Inflammatory macrophage treated with lipopolysaccharide for 4 hours (primary cell): ENCODE measurements at places on chromosomes 1 and 21.

GRCh38 chr1:222653178-222653827 is 35.4 kb downstream of the MIA3 start:
- DNase-seq, result no peak

GRCh38 chr1:7084232-7084894 is 299.1 kb downstream of the CAMTA1 start:
- no peak for DNase-seq

GRCh38 chr1:24201941-24202440 is 14.9 kb upstream of the IFNLR1 start:
- DNase-seq, result peak; percentile 69

GRCh38 chr1:32138965-32139364 is 31.1 kb downstream of the KPNA6 start:
- DNase-seq, result no peak

GRCh38 chr1:8879922-8880676 is 1.6 kb upstream of the ENO1 start:
- peak; percentile 88 for DNase-seq

GRCh38 chr1:81899214-81899821 is 98.6 kb downstream of the ADGRL2 start:
- DNase-seq, result no peak

- no peak for DNase-seq
Observed at GRCh38 chr1:125086611-125087010, 3901.8 kb downstream of the SRGAP2C start.

- no peak for DNase-seq
Observed at GRCh38 chr1:115530407-115530806, 111.4 kb upstream of the VANGL1 start.

DNA sequence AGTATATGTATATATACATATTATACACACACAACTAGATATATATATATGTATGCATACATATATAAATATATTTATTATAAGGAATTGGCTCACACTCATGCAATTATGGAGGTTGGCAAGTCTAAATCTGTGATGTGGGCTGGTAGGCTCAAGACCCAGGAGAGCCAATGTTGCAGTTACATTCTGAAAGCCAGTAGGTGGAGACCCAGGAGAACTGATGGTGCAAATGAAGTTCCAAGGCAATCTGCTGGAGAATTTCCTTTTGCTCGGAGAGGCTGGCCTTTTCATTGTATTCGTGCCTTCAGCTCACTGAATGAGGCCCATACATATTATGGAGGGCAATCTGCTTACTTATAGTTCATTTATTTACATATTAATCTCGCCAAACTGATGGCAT is 9.4 kb downstream of the IVL start:
- no peak for DNase-seq

DNA sequence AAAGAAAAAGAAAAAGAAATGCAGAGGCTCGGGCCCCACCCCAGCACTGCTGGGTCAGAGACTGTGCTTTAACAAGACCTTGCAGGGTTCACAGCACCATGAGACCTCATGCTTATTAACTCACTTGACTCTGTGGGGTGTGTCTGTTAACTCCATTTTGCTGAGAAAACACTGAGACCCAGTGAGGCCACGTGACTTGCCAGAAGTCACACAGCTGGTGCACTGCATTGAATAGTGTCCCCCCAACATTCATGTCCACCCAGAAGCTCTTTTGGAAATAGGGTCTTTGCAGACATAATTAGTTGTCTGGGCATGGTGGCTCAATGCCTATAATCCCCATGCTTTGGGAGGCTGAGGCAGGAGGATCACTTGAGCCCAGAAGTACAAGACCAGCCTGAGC is 39.7 kb downstream of the CHD5 start:
- DNase-seq, result no peak

DNA sequence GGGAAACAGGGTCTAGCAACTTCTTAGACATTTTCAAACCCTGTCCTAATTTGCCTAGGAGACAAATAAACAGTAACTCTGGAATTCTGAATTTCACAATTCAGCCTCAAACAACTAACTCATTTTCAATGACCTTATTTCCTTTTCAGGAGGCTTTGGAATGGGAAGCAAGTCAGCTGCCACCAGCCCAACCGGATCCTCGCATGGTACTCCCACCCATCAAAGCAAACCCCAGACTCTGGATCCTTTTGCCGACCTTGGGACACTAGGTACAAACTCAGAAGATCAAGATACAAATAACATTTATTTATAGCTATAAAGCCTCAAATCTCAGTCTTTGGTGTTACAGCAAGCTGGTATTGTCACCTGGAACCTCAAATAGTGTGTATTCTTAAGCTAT is 18.9 kb upstream of the LEPR start:
- no peak for DNase-seq

GRCh38 chr1:203465948-203466347 is 9.7 kb upstream of the PRELP start:
- DNase-seq, result no peak

DNA sequence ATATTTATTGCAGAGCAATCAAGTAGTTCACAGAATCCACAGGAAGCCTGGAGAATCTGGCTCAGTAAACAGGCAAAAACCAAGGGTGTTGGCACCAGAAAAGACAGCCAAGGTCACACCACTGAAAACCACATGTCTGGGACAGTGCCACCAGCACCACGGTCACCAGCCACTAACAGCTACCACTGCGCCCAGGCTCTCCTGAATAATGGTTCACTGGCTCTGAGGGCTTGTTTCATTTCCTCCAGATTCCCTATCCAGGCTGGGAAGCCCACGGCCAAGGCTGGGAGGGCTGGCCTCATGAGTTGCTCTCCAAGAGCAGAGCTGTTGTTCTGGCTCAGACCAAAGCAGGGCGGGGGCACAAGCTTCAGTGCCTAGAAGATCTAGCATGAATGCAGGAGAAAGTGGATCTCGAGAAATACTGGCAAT is 54.5 kb upstream of the PTGFRN start:
- DNase-seq, result no peak

DNA sequence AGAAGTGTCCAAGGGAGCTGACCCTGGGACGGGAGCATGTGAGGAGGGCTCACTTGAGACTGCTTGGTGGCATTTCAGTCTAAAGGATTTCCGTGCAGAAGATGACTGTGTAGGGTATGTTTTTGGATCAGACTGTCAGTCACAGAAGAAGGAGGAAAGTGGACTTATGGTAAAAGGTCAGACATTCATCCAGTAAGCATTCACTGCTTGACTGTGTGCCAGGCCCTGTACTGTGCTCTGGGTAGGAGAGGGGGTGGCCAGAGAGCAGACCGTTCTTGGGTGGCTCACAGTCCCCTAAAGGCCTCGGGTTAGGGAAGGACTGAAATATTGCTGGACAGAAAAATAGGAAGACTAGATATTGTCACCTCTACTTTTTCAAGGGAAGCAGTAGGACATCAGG is 2.1 kb upstream of the SERINC2 start:
- no peak for DNase-seq

GRCh38 chr21:44893948-44894656 is 20.6 kb upstream of the PTTG1IP start:
- no peak for DNase-seq
